A549 treated with RU486 at 1 μM for 4 hours (cell line): ENCODE measurements at places on chromosomes 7 and 10. TPM values are rescaled to one million over a fixed set of nuclear protein-coding genes. Genes with fewer than 3 reads are reported as not detected.

Gene ELFN1
- total RNA-seq, result 0.32 to 0.59 TPM (median 0.39 TPM) in 5 replicates

Gene TAC1
- total RNA-seq, result not detected in 5 replicates

Gene GDF2
- not detected in 5 replicates for total RNA-seq

Gene NEBL
- total RNA-seq, result 4.2 to 5.4 TPM (median 4.7 TPM) in 5 replicates

Gene VDAC2
- total RNA-seq, result 283 to 327 TPM (median 289 TPM) in 5 replicates

Gene AKR1C8
- total RNA-seq, result 0.21 TPM in 1 of 5 replicates, not detected in the others

Gene VSTM2A
- not detected in 5 replicates for total RNA-seq

Gene PON1
- 0.44 to 1.0 TPM (median 0.66 TPM) in 5 replicates for total RNA-seq

Gene TMEM236
- total RNA-seq, result 0.03 to 0.07 TPM (median 0.06 TPM) in 5 replicates
